ENCODE measurements at places on chromosomes 2 and 18.
A peak's percentile ranks its signal among the peaks of the same experiment; 100 is the strongest.

DNA sequence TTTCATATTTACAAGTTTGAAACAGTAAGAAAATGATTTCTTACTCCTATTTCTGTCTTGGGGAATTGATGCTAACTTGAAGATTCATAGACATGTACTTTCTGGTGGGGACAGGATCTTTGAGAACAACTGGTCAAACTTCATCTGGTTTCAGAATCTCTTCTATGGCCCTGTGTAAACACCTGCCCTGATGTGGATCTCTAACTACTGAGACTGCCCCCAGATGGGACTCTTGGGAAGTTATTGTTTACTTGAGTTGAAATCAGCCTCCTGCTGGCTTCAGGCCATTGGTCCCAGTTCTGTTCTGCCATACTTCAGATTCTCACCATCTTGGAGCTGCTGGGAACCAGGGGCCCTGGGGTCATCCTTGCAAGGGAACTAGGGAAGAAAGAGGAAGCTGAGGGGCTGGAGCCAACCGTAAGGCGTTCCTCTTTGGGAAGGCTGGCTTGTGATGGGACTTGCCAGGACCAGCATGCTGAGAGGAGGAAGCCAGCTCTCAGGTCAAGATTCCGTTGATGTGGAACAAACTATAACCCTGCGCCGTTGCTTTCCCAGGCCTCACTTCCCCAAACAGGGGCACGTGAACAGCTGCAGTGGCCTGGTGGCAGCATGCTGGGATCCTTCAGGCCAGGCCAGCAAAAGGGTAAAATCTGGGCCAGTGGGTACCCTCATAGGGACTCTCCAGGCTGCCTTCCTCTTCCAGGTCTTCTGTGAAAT, 135.5 kb upstream of the CXCR4 start:
- DNase-seq = no peak

GRCh38 chr18:49230326-49230725, 230.1 kb downstream of the DYM start:
- no peak for DNase-seq

DNA sequence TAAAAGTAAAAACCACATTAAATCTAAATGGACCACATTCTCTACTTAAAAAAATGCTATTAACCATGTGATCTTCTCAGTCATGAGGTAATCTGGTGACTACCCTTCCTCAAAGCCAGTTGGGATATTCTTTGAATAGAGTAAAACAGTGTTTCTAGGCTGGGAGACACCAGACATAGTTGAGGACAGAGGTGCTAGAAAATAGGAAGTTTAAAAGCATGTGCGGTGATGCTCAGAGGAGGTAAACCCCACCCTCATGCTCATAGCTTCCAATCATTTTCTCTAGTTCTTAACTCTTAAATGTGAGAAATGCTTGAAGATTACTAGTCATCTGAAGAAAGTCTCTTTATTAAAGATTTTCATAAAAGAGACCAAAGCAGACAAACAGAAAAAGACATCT, 30.7 kb upstream of the ELAC1 start:
- no peak for DNase-seq

DNA sequence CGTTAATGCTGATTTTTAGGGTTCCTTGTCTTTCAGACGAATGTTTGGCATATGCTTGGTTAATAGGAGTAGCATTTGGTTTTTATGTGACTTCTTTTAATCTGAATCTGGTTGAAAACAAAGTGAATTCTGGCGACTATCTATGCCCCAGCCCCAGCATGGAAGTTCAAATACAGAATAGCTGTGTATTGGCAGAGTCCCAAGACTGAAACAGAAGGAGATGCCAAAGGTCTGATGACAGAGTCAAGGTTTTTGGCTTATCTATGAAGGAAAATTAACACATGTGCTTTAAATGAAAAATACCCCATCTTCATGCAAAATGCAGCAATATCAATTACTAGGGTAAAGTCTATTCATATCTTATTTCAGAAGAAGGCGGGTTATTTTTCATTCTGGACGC, 734.8 kb upstream of the NXPH2 start:
- DNase-seq = no peak

GRCh38 chr2:219331560-219332213, 857 bp downstream of the RESP18 start:
- DNase-seq = no peak

- DNase-seq = no peak
Measured at GRCh38 chr2:241929551-241930490, 60.3 kb downstream of the RTP5 start.

- peak; percentile 86 for DNase-seq
Measured at GRCh38 chr2:233053928-233054784, 6.0 kb upstream of the INPP5D start.

- DNase-seq = no peak
Measured at GRCh38 chr2:290090-290722, 2.3 kb upstream of the ALKAL2 start.

DNA sequence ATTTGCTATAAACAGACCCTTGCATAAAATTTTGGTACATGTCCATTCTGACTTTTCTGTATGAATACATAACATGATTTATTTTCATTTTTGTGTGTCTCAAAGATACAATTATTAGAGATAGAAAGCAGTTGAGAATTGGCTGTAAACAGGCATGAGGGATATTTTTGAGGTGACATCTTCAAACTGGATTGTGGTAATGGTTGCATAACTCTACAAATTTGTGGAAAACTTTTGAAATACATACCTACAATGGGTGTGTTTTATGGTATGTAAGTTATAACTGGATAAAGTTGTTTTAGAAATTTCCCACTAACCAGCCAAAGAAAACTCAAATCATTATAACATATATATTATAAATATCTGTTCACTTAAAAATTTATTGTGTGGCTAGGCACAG, 39.6 kb downstream of the GREB1L start:
- no peak for DNase-seq

- no peak for DNase-seq
Measured at GRCh38 chr2:8026381-8026780, 655.5 kb upstream of the ID2 start.

GRCh38 chr18:23861805-23862470, 152.6 kb upstream of the TTC39C start:
- DNase-seq = no peak

DNA sequence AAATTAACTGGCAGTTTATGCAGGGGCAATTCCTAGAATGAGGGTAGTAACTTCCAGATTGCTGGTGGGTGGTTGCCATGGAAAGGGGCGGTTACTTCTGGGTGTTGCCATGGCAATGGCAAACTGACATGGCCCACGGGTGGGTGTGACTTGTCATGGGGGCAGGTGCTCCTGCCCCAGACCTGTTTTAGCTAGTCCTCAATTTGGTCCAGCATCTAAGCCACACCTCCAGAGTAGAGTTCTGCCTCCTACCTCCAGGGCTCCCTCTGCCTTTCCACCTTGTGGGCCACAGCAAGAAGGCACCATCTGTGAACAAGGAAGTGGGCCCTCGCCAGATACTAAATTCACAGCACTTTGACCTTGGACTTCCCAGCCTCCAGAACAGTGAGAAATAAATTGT, 148.7 kb downstream of the TFCP2L1 start:
- no peak for DNase-seq

- DNase-seq = no peak
Measured at GRCh38 chr2:195902857-195903256, 165.8 kb downstream of the DNAH7 start.

DNA sequence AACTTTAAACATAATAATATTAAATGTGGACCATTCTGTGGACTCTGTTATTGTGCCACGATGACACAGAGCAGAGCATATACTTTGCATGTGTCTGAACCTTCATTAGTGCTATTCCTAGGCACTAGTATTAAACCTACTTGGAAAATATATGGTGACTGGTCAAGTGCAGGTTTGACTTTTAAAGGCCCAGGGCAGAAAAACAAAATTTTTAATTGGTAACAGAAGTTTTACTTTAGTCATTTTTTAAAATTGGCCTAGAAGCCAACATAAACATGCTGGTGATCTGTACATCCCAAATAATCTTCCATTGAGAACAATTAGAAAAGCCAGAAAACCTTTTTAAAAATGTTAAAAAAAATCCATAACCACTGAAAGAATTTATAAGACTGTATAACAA, 16.6 kb downstream of the LDAH start:
- no peak for DNase-seq

DNA sequence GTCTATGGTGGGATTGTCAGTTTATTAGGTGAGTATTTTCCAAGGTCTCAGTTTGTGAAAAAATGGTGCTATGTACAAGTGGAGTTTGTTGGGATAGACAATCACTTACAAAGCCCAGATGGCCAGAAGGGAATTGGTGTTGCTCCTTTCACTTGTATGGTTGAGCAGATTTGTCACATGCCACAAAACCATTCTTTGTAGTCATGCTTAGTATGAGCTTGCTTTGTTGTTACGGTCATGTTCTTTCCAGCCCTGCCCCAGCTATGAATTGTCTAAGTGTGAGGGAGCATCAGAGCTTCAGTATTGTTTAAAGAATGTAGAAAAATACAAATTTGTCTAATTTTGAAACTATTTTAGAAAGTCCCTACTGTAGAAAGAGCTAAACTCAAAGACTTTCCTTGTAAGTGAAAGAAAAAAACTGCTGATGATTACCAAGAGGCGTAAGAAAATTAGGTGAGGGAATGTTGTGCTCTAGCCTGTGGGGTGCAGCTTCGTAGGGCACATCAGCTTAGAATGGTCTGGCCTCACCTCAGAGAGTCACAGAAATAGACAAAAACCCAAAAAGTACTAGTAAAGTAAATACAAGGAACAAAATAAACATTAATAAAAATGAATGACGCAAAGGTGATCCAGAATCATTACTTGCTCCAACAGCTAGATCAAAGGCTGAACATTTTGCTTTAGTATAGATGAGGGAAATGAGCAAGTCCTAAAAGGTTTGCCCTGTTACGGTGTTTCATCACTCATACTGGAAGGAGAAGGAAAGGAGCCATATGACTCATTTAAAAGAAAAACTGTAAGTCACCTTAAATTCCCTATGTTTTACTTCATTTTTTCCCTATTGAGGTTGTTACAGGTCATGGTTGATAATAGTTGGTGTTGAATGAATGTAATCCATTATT, 9.2 kb downstream of the TGIF1 start:
- DNase-seq = no peak

GRCh38 chr2:37013315-37013641, 46.9 kb upstream of the STRN start:
- DNase-seq = no peak

- no peak for DNase-seq
Measured at GRCh38 chr2:128437204-128437565, 118.5 kb upstream of the HS6ST1 start.

- no peak for DNase-seq
Measured at GRCh38 chr18:58903533-58903932, 38.9 kb downstream of the ZNF532 start.

GRCh38 chr18:44537526-44537925, 143.2 kb upstream of the SETBP1 start:
- DNase-seq = no peak

- DNase-seq = no peak
Measured at GRCh38 chr18:23828426-23828825, 139.2 kb downstream of the LAMA3 start.

- no peak for DNase-seq
Measured at GRCh38 chr2:30316408-30316807, 85.1 kb downstream of the LBH start.

DNA sequence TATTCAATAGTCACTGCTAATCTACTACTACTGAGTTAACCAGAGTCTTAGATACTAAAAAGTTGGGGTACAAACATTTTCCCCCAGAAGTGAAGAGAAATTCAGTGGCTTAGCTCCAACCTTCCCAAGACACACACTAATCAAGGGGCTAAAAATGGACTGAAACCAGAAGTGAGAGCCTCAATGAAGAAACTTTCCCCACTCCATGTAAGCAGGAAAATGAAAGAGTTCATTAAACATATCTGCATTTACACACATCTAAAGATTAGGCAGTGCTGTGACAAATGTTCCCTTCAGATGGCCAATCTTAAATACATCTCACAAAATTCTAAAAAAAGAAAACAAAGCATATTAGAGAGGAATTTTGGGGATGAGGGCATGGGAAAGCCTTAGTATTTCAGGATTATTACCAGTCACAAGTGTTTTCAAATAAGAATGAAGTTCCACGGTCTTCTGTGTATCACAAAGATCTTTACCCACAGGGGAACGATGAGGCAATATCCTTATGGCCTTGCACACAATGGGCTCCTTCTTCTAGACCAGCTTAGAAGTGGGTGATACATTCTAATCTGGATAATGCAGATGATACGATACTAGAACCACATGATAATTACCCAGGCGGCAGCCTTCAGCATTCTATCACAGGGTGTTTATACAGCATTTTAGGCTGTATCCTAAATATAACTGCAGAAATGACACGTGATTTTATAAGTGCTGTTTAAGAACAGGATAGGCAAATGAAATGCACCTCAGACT, 17.1 kb downstream of the ANKRD44 start:
- DNase-seq = no peak

DNA sequence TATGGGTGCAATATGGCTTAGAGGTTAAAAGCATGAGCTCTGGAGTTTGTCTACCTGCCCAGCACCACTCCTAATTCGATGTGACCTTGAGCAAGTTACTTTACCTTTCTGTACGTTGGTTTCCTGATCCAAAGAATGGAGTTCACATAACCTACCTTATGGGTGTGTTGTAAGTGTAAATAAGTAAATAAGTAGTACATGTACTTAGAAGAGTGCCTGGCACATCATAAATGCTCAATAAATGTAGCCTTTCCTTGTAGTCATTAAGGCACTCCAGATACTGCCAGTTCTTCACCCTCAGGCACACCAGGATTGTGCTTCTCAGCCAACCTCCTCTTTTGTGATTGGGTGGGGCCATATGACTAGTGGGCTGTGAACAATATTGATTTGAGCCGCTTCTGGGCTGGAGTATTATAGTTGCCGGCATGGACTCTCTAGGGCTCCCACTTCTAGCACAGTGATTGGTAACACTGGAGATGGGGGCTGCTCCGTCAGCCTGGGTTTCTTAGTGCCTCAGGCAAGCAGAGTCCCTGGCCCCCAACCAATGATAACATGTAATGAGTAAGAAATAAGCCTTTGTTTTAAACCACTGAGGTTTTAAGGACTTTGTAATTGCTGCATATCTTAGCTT, 101.7 kb upstream of the NOSTRIN start:
- DNase-seq = no peak

DNA sequence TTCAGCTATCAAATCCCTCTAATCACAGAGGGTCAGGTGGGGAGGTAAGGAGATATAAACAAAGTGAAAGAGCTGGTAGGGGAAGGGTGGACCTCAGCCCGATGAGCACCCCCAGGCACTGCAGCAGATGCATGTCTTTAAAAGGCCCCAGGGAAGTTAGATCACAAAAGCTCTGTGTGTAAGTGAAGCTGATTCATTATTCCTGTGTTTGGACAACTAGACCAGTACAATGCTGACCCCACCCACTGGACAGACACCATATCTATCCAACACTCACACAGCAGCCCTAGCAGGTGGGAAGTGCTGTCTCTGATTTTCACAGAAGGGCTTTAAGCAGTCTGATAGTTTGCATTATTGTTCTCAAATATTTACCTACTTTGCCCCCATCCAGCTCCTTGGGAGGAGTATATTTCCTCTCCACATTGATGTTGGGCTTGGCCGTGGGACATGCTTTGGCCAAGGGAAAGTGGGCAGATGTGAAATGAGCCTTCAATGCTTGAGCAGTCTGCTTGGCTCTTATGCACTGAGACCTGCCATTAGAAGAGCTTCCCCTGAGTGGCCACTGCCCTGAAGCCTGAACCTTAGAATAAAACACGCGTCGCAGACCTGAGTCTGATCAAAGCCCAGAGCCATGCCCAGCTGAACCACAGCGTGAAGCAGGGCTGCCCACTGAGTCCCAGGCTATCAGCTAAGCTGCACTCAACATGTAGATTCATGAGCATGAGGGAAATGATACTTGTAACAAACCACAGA, 111.4 kb downstream of the COPS8 start:
- DNase-seq = no peak

Measured in stimulated activated effector memory CD8-positive, alpha-beta T cell treated with anti-CD3 and anti-CD28 coated beads, Interleukin-12 subunit alpha, Interleukin-12 subunit beta, amount 100 ng/mL, for 72 hours (primary cell).